ENCODE measurements at places on chromosomes 4 and X.

- no peak for DNase-seq
Observed at GRCh38 chrX:110086162-110086915, 83.4 kb downstream of the TMEM164 start.

DNA sequence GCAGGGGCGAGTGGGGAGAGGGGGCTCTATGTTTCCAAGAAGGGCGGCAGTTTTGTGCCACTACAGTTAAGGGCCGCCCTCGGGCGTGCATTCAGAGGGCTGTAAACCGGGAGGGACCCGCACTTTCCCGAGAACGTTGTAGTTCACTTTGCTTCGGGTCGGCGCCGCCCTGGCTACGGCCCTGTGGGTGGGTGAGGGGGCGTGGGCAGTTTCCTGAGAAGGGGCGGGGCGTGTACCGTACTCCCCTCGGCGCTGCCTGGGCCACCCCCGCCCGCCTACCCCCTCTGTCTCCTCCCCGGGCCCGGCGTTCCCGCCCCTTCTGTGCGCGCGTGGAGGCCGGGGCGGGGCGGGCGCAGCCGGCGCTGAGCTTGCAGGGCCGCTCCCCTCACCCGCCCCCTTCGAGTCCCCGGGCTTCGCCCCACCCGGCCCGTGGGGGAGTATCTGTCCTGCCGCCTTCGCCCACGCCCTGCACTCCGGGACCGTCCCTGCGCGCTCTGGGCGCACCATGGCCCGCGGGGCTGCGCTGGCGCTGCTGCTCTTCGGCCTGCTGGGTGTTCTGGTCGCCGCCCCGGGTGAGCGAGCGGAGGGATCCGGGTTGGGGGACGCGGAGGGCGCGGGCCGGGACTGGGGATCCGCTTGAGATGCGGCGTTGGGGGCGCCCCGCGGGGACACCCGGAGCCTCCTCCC is at the start of gene CD99:
Gene CD99, plus strand, starts transcription at position 440 of the 687 bp plus-strand sequence. Its CDS starts 66 bp downstream, at position 506.
- DNase-seq, result peak; percentile 94

DNA sequence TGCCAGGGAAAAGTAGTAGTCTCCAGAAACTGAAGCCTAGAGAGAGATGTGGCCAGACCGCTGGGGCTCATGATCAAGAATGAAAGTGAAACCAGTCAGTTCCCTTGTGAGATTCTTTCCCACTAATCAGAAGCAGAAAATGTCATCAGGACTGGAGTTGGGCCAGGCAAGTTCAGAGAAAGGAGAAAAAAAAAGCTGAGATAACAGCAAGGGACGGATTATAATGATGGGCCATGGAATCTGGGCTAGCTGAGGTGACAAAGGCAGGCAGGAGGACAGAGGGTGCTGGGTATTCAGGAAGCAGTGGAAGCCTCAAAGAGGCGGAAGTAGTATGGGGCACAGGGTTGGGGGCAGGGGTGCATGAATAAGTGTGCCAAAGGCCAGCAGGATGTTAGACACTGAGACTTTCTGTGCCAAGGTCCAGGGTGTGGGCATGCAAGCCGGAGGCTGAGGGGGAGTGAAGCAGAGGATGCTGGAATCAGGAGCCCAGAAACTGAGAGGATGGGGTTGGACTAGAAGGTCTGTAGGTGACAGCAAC is 2.5 kb downstream of the CXorf38 start:
- DNase-seq, result peak; percentile 63

DNA sequence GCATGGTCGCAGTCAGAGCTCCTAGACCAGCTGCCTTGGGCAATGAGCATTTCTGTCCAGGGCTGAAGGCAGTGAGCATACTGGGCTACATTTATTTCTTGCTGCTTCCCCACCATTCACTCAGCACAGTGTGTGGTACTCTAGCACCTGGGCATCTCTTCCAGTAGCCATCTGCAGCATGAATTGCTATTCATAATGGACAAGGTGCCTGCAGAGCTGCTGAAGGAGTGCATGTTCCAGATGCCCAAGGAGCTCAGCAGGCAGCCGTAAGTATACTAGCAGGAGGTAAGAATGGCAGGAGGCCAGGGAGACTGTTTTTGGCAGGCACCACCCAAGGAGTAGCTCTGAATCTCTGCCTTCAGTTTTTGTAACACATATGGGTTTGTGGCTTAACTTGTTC is 110.4 kb upstream of the RXFP1 start:
- no peak for DNase-seq

- DNase-seq, result no peak
Observed at GRCh38 chr4:110163327-110164069, 34.9 kb downstream of the ELOVL6 start.

GRCh38 chrX:119223783-119224182 is 12.3 kb upstream of the PGRMC1 start:
- no peak for DNase-seq

GRCh38 chr4:111923786-111924185 is 221.5 kb upstream of the FAM241A start:
- no peak for DNase-seq

DNA sequence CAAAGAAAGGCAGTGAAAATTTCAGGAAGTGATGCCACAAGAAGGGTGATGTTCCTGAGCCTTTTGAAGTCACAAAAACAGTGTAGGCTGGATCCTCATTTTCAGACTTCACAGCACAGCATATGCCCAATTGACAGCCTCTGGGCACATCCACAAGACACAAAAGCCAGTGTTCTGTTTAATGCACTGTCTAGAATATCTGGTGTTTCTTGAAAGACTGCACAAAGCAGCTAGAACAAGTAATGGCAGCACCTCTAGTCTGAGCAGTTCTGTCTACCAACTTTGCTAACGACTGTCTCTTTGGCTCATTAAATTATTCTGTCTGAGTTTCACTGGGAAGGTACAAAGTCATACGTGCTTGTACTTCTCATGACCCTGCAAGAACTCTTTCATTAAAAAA is 417.1 kb upstream of the GALNT7 start:
- no peak for DNase-seq

DNA sequence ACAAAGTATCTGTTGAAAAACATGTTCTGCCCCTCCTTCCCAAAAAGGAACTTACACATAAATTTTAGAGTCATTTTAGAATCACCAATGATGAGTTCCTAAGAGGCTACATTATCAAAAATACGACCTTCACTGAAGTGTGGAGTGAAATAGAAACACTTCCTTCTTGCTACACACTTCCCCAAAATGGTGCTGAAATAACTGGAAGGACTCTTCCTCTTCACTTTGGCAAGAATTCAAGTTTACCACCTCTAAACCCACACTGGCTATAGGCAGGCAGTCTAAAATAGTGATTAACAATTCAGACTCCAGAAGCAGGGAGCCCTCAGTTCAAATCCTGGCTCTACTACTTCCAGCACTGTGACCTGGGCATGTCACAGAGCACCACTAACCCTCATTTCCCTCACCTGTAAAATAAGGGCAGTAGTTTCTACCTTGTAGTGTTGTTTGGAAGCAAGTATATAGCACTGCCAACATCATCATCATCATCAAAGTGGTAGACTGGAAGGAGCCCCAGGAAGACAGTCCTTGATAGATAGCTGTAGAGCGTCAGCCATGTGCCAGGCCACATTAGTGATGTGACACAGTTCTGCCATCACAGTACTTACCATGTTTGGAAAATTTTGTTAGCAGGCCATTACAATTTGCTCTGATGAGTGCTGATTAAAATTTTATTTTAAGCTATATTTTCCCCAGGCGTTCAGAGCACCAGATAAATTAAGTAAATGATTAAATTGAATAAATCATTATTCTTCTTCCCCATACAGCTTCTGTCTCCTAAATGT is 103.3 kb downstream of the PARM1 start:
- DNase-seq, result no peak

DNA sequence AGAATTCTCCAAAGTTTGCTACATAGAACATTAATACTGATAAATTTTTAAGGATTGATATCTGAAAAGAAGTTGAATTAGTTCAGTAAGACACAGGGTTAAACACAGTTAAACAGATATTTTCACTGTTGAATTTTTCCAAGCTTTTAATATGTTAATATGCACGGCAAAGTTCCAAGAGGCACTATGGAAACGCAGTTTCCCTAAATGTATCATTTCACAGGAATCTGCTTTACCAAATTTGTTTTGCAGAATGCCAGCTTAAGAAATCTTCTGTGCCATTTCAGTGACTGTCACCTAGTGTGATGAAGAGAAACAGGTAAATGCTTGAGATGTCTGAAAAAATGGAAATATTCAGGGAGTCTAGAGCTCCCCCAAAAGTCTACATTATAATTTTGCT is 395.9 kb upstream of the GRIA3 start:
- DNase-seq, result no peak

GRCh38 chr4:139734201-139734874 is 68.7 kb downstream of the MGST2 start:
- no peak for DNase-seq

DNA sequence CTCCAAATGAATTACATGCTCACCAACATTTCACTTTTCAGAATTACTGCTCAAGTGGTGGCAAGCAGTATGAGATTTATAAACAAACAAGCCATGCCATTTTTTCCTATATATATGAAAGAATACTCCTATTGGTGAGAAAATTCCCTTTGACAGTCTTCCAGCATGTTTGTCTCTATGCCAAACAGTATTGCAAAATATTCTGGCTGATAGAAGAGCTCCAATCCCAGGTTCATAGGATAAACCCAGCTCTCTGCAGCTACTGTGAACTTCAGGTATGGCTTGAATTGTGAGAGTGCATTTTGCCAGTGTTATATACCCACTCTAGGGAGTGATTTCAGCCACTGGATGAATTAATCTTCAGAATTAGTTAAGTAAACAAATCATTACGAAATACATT is 108.8 kb downstream of the MAGEC2 start:
- DNase-seq, result no peak

DNA sequence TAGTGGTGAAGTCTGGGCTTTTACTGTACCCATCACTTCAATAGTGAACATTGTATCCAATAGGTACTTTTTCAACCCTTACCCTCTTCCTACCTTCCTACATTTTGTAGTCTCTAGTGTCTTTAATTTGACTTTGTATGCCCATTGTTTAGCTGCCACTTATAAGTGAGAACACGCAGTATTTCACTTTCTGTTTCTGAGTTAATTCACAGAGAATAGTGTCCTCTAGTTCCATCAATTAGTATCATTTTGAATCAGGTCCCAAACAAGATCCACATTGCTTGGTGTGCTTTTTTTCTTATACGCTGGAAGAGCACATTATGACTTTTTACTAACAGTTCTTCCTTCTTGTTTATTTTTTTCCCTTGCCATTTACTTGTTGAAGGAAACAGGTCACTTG is 176.0 kb upstream of the WDFY3 start:
- DNase-seq, result no peak

GRCh38 chrX:122582975-122583305 is 601.1 kb upstream of the GRIA3 start:
- DNase-seq, result no peak

DNA sequence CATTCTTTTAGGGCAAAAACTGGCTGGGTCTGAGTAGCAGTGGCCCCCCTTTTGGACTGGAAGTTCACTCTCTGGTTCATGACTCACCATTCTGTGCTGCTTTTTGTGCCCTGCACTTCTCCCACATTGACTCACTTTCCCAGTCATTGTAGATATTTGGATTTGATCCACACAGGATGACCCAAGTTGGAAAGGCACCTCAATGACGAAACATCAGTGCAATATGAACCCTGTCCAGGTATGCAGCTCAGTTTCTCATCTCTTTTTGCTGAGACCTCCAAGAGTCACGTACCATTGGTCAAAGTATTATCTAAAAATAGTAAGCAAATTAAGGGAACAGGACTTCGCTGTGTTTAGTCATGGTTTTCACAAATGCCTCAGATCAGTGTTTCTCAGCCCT is 92.7 kb downstream of the CBLL2 start:
- no peak for DNase-seq

GRCh38 chrX:17443556-17443955 is 68.6 kb downstream of the NHS start:
- no peak for DNase-seq

- DNase-seq, result peak; percentile 34
Observed at GRCh38 chr4:1192493-1193205, 20.3 kb upstream of the SPON2 start.

DNA sequence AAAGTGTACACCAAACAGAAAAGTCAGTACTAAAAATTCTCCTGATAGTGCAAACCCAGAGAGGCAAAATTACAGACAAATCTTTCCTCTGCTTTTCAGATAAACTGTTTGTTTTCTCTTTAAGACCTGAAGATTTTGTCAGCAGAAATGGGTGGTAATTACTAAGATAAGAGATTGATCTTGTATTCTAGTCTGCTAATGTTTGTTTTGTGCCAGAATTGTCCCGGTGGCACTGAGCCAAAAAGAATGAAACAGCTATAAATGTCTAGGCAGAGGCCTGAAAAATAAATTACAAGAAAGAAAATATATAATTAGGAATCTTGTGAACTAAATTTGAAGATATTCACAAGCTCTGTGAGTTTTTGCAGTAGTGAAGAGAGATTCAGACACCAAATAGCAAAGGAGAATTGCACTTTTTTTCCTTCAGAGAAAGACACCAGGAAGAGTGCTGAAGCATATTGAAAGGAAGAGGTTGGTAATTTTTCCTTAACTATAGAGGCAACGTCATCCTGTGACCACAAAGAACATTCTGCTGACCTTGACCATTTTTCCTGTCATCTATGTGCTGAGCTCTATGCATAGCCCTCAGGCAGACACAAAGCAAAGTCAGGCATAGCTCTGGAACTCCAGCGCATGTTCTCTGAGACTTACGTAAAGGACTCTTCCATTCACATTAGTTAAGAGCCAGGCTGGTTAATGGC is 314.5 kb upstream of the RASGEF1B start:
- peak; percentile 18 for DNase-seq

DNA sequence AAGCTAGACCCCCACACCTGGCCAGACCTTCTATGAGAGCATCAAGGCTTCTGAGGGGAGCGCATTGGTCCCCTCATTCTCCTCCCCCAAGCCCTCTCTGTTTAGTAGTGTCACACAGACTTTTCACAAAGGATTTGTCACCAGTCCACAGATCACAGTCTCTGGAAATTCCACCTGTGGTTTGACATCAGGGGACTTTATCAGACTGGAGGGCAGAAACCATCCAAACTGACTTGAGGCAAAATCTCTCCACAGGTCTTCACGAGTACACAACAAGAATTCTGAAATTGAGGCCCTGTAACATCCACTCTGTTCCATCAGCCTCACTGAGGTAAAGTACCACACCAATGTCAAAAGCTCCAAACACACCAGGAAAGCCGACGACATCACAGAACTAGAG is 112.5 kb downstream of the SH3KBP1 start:
- no peak for DNase-seq

GRCh38 chr4:89939546-89939945 is 44.9 kb downstream of the MMRN1 start:
- no peak for DNase-seq

DNA sequence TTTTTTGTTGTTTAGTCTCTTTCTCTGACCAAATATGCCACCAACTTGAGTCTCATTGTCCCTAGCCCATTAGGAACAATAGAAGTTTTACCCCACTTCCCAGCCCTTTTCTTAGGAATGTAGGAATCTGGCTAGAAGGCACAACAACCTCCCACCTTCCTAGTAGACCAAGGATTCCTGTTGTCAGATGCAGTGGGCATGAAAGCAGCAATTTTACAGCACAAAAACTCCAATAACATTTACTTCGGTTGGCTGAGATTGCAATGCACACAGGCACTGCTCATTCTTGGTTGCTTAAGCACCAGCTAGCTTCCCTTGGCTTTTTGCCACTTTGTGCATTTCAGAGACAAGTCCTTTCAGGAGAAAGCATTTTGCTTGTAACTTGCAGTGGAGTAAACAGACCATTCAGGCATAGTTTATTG is 312.8 kb downstream of the TENM3 start:
- no peak for DNase-seq

GRCh38 chr4:99540277-99540939 is 23.4 kb downstream of the TRMT10A start:
- DNase-seq, result no peak

GRCh38 chr4:14059006-14059405 is 431.5 kb upstream of the BOD1L1 start:
- DNase-seq, result no peak

GRCh38 chrX:44035571-44035970 is 62.4 kb upstream of the NDP start:
- DNase-seq, result no peak

Data from left cardiac atrium (tissue), 4 donors.